ENCODE measurements at places on chromosomes 6 and 20. TPM values are rescaled to one million over a fixed set of nuclear protein-coding genes. Genes with fewer than 3 reads are reported as not detected.
A peak's percentile ranks its signal among the peaks of the same experiment; 100 is the strongest.

The OPRL1 gene
- 0.51 TPM for total RNA-seq

The TMEM151B gene
- total RNA-seq = 0.23 TPM

The IRAK1BP1 gene
- 4.0 TPM for total RNA-seq

The REM1 gene
- not detected for total RNA-seq

The ZNF391 gene
- total RNA-seq = 0.74 TPM

DNA sequence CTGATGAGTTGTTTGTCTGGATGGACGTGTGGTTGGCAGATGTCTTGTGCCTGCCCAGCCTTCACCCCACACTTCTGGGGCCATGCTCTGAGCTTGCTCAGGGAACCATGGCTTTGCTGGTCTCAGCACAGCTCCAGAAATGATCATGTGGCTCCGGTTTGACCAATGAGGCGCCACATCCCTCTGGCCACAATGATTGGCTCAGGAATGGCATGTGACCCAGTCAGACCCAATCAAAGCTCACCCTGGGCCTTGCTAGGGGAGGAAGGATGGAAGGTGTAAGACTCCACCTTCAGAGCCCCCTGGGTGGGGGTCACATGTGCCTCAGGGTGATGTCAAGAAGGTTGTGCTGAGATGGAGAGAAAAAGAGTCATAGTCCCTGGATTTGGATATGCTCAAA lies 281.6 kb upstream of the SULF2 start:
- DNase-seq = no peak

- DNase-seq = peak; percentile 92
Measured at GRCh38 chr20:61118429-61119224, 133.4 kb upstream of the CDH4 start.

DNA sequence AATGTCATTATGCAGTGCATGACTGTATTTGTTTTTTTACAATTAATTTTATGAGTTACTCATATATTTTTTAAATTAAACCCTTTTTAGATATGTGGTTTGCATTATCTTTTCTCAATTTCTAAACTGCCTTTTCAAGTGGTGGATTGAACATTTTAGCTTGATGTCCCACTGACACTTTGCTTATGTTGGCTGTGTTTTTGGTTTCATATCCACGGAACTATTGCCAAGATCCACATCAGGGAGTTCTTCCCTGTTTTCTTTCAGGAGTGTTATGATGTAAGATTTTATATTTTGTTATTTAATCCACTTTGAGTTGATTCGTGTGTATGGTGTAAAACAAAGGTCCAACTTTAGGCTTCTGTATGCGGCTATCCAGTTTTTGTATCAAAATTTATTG lies 1144.9 kb upstream of the EYS start:
- DNase-seq = no peak

DNA sequence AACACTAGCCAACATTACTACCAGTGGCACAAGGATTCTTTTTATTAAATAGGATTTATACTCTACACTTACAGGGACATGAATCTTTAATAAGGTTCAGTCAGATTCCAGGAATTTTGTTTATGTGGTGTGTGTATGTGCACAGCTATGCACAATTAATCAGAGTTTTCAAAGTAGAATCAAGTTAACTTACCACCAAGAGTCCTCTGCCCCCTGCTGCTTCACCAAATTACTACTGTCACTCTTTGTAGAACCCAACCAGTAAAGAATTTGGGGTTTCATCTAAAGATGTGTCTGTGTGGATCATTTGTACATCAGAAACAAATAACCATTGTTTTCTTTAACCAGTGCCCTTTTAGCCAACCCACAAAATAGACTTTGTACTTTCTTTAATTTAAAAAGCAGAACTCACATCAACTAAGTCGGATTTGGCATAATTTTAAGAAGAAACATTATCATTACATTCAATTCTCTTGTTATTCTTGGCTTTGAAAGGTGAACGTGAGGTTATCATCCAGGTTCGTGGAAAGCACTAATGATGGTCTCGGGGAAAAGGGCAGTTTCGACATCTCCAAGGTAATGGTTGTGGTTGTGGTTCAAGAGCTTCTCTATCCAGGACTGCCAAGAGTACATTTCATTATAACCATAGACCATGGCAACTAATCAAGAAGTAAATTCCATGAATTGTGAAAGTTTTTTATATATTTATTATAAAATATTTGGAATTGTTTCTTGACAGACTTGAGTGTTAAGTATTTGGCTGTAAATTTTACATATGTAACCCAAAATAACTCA lies 514.3 kb upstream of the ID4 start:
- DNase-seq = no peak

GRCh38 chr6:85192186-85192585 lies 257.7 kb upstream of the NT5E start:
- DNase-seq = no peak

DNA sequence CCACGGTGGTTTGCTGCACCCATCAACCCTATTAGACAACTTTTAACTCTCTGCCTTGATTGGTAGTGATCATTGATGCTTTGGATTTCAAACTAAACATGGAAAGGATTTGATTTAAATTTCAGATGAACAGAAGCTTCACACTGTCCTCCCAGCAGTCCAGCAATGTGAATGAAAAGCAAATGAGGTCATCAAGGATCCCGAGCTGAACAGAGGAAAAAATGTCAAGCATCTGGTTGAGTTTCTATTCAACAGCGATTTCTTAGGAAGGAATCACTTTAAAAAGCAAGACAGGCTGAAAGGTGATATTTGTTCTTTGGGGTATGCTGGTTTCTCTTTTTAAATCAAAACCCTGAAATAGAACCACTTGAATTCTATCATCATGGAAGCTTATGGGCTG lies 10.6 kb upstream of the SAMD3 start:
- no peak for DNase-seq

DNA sequence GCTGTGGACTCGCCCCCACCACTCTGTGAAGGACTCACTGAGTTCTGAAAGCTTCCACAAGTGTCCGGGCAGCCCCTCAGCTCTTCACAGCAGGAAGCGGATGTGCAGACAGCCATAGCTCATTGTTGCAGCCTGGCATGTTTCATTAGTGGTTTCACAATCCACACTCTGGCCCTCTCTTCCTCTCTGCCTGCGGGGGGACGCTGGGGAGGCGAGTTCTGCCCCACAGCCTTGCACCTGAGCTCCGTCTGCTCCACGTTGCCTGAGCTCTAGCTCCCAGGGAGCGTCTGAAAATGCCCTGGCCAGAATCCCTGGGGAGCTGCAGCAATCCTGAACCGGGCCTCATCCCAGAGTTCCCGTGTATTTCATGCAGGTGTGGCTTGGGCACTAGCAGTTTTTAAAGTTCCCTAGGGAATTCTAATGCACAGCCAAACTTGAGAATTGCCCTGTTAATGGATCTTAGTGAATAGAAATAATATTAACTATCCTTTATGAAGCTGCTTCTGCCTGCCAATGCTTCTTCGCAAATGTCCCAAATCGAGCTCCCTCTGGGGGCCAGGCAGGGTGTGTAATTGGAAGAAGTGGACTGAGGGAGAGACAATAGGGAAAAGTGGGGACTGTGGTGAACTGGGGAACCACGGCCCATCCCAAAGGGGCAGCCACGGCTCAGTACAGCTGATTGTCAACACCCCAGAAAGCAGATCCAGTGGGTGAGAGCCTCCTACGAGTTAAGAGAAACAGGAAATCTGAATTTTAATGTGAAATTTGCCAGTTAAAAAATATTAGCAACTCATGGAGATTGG lies 51.5 kb downstream of the CTCFL start:
- DNase-seq = peak; percentile 29

Measured in Daoy (cell line).